ENCODE measurements at places on chromosomes 5 and 9.

- no peak for DNase-seq
These were observed 8.7 kb downstream of the PCAT7 start for GRCh38 chr9:94563548-94563947.

- DNase-seq = no peak
These were observed 213.9 kb upstream of the TBCA start for GRCh38 chr5:77990020-77990419.

GRCh38 chr5:77292026-77292757 is 81.7 kb downstream of the PDE8B start:
- no peak for DNase-seq

DNA sequence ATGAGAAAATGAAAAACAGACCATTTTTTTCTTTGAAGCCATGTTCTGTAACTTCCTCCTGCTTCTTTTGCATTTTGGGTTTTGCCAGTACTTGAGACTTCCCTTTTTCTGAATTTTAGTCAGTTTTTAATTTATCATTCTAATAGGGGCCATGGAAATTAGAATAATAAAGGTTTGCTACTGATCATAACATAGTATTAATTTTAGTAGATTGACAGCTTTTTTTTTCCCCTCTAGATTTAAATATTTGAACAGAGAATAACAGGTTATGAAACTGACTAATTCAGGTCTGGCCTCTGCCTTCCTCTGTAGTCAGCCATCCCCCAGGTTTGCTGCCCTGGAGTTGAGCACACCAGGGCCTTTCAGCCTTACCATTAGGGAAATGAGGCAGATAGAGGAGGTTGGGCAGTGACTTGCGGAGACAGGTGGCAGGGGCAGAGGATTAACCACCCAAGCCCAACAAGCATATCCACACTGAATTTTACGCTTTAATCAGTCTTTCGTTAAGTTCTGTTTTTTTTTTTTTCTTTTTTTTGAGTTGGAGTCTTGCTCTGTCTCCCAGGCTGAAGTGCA is 80.1 kb upstream of the TNFAIP8 start:
- no peak for DNase-seq

- DNase-seq = no peak
These were observed 110.8 kb upstream of the FSTL4 start for GRCh38 chr5:133723126-133723525.

GRCh38 chr5:93428868-93429267 is 152.2 kb downstream of the NR2F1-AS1 start:
- DNase-seq = no peak

DNA sequence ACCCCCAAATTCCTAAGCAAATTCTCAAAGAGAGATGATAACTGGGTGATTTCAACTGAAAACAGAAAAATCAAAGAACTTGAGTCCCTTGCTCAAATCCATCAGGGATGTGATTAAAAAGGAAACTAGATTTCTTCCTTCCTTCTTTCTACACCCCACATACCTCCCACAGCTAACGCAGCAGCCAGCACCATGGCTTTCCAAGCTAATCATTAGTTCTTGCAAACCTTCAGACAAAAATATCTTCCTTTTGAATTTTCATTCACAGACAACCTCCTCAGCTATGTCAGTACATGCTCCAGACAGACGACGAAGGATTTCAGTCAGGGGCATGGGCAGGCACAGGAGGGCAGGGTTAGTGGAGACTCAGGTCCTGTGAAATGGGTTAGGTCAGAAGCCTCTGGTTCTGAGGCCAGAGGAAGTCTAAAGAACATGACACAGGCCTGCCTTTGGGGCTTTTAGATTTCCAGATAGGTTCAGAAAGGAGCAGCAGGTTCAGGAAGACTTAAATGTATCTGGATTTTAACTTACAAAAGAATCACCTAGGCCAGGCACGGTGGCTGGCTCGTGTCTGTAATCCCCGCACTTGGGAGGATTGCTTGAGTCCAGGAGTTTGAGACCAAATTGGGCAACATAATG is 173.7 kb upstream of the NFIB start:
- no peak for DNase-seq

DNA sequence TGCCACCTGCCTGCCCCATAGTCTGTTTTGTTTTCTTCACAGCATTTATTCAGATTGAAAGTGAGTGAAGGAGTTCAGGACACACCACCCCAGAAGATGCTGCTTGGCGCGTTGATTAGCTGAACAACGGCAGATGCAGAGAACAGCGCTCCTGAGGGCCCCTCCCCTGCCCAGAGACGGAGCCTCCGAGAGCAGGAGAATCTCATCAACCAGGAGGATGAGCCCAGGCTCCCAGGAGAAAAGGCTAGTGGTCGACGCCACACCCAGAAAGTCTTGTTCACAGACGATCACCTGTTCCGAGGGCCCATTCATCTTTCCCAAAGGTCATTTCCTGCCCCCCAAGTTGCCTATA is 180.4 kb upstream of the PPP1R26 start:
- no peak for DNase-seq

- DNase-seq = no peak
These were observed 1.9 kb upstream of the RIC1 start for GRCh38 chr9:5626727-5627634.

- DNase-seq = no peak
These were observed 635 bp downstream of the NAA35 start for GRCh38 chr9:85941622-85941940.

GRCh38 chr9:134867917-134868750 is 12.5 kb upstream of the FCN2 start:
- no peak for DNase-seq

DNA sequence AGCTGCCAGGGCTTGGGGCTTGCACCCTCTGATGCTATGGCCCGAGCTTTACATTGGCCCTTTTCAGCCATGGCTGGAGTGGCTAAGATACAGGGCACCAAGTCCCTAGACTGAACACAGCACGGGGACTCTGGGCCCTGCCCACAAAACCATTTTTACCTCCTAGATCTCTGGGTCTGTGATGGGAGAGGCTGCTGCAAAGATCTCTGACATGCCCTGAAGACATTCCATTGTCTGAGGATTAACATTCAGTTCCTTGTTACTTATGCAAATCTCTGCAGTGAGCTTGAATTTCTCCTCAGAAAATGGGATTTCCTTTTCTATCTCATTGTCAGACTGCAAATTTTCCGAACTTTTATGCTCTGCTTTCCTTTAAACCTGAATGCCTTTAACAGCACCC is 337.0 kb upstream of the SMC2 start:
- DNase-seq = no peak

DNA sequence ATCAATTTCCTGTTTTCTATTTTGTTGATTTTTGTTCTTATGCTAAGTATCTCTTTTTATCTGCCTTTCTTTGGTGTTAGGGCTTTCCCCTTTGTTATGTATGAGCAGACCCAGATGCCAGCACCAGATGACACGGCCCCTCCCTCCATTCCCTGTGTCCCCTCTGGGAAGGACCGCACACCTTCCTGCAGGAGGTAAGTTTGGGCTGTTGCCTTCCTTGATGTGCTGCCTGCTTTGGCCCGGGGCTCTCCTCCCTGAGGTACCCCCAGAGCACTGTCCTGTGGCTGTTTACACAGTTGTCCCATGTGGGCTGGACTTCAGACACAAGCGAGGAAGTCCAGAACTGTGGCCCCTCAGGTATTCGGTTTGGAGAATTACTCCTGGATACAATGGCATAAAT is 343.8 kb upstream of the IRX1 start:
- no peak for DNase-seq
